Activated T-cell treated with anti-CD3 and anti-CD28 coated beads, Interleukin-2, amount 50 U/mL, for 1 hour (primary cell): ENCODE measurements at places on chromosomes 11 and 22.
A peak's percentile ranks its signal among the peaks of the same experiment; 100 is the strongest.

DNA sequence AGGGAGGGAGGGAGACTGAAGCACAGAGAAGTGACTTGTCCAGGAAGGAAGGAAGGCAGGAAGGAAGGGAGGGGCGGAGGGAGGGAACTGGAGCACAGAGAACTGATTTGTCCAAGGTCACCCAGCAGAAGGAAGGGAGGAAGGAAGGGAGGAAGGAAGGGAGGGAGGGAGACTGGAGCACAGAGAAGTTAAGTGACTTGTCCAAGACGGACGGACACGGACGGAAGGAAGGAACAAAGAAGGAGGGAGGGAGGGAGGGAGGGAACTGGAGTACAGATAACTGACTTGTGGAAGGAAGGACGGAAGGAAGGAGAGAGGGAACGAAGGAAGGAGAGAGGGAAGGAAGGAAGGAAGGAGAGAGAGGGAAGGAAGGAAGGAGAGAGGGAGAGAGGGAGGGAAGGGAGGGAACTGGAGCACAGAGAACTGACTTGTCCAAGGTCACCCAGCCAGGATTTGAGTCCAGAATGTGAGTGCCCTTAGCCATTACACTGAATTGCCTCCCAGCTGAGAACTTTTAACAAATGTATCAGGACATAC lies 1.5 kb downstream of the SLC35F2 start:
- no peak for DNase-seq

DNA sequence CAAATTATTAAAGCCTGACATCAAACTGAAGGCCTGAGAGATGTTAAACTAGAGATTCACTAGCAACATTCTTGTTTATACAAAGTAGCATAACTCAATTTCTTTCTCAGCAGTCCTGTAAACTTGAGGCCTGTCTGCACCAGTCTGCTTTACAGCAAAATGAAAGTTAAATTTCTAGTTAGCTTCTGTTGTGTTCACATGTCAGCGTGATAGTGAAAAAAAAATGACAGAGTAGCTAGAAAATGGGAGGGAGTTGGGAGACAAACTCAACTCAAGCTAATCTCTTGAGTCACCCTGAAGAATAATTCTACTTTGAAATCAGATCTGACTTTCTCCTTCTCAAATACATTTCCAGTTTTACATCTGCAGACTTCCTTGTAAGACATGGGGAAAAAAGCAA lies 6.5 kb downstream of the RBFOX2 start:
- DNase-seq = no peak

- DNase-seq = no peak
Measured at GRCh38 chr22:27492566-27493201, 308.9 kb downstream of the MN1 start.

DNA sequence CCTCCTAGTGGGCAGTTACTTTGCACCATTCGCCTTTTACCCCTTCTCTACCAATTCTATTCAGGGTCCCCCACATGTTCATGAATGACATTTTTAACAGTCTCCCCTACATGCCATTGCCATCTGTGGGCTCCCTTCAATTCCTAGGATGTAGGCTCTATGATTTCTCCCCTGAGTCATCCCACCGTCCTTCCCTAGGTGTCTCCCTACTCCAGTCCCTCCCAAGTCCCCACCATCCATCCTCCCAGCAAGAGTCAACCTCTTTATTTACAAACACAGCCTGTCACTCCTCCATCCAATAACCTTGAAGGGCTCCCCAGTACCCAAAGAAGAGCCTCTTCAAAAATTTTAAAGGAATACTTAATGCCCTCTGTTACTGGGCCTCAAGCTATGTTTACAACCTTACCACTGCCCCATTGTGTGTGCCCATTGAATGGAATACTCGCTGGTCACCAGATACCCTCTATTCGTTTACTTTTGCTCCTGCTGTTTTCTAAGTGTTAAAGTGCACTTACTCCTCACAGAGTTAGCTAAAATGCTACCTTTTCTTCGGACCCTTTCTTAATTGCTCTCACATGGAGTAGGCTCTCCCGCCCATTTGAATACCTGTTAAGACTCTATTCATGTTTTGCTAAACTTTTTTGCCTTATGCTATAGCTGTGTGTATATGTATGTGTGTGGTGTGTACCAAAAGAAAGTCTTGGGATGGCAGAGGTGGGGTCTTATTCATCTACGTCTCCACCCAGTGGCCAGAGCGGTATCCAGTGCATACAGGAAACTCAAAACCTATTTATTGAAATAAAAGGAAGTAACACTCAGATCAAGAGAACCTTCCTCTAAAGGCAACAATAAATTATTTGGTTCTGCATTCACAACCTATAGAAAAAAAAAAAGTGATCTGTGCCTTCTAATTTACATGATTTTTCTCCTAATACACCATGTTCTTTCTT lies 235.8 kb upstream of the CCDC90B start:
- DNase-seq = no peak

GRCh38 chr11:116798368-116798767 lies 6.7 kb upstream of the APOA5 start:
- DNase-seq = no peak

GRCh38 chr11:79600711-79601110 lies 159.9 kb upstream of the TENM4 start:
- DNase-seq = no peak

DNA sequence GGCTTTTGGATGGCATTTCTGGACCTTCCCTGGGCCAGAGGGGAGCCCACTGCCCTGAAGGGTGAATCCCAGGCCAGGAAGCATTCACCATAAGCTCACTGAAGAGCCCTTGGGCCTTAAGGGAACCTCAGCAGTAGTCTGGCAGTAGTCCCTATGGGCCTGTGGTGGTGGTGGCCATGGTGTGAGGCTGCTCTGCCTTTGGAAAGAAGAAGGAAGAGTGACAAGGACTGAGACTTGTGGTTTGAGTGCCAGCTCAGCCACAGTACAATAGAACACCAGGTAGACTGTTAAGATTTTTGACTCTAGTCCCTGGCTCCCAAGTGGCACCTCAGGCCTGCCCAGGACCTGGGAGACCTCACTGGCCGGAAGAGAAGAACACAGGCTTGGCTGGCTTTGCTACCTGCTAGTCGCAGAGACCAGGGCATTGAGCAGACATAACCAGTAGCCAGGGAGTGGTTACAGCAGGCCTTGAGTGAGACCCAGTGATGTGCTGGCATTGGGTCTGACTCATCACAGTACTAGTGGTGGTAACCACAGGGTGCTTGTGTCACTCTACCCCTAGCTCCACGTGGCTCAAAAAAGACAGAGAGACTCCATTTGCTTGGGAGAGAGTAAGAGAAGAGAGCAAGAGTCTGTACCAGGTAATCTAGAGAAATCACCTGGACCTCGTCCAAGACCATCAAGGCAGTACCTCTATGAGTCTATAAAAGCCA lies 259.8 kb upstream of the BLID start:
- DNase-seq = no peak

DNA sequence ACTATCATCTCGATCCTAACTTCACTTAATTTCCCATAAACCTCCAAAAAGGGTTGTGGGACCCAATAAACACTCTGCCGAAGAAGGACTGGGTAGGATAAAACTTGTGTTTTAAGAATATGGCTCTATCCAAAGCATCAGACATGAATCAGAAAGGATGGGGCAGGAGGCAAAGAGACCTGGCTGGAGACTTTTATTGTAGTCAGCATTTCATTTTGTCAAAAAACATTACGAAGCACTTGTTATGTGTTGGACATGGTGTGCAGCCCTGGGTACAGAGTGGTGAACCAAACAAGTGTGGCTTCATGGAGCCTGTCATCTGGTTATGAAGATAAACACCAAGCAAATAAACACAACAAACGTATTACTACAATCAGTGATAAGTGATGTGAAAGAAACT lies 17.3 kb downstream of the IL10RA start:
- no peak for DNase-seq

- no peak for DNase-seq
Measured at GRCh38 chr11:13939961-13940906, 22.3 kb upstream of the SPON1 start.

- DNase-seq = no peak
Measured at GRCh38 chr11:61691380-61692156, 11.4 kb downstream of the DAGLA start.

GRCh38 chr22:17945888-17946648 lies 78.3 kb downstream of the MICAL3 start:
- no peak for DNase-seq

- DNase-seq = no peak
Measured at GRCh38 chr11:119566319-119566718, 143.3 kb upstream of the THY1 start.

DNA sequence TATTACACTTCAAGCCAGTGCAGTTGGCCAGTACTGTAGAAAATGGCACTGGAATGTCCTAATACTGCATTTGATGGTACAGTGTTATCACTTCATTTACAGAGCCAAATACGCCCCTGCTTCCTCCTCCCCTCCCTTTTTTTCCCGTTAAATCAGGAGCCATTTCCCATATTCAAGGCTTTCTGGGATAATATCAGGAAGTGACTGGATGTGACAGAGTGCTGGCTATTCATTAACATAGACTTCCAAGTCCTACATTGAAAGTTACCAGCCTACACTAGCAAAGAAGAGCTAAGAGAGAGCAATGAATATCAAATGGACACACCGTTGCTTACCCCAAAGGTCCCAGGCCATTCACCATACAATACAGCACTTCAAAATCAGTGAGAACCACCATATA lies 32.1 kb upstream of the ABCC8 start:
- no peak for DNase-seq

- no peak for DNase-seq
Measured at GRCh38 chr11:95485115-95485900, 254.3 kb upstream of the SESN3 start.

DNA sequence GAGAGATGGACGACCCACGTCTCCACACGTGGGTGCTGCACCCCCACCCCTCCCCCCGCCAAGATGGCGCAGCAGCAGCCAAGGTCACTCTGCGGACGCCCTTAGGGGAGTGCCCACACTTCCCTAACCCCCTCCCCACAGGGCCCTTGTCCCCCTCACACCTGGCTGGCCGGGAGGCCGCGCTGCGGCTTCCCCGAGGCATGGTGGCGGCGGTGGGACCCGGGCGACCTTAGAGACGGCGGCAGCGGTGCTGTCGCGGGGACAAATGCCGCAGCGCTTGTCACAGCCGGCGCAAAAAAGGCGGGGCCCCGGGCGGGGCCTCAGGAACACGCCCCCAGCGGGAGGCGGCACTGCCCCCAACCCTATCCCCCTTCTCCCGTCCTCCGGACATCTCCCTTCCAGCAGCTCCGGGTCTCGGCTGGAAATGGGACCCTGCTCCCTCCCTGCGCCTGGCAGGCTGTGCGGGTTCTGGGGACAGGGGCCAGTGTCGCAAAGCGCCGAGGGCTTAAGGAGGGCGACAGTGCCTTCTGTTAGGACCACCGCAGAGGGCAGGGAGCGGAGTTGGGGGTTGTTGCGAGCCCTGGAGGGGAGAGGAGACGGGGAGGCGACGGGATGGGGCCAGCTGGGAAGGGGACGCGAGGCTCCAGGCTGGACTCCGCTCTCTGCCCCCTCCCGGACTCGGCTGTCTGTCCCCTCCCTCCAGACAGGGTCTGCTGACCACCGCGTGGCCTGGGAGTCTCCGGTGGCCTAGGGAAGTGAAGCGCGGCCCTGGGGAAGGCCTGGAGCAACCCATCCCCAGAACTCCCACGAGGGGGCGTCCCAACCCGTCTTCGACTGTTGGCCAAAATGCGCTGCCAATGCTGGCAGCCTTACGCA lies at the start of gene CHCHD10:
TSS of gene CHCHD10 (minus strand) at position 300 of the 876 bp plus-strand sequence. CDS start at position 202, 98 bp downstream.
- peak; percentile 82 for DNase-seq

DNA sequence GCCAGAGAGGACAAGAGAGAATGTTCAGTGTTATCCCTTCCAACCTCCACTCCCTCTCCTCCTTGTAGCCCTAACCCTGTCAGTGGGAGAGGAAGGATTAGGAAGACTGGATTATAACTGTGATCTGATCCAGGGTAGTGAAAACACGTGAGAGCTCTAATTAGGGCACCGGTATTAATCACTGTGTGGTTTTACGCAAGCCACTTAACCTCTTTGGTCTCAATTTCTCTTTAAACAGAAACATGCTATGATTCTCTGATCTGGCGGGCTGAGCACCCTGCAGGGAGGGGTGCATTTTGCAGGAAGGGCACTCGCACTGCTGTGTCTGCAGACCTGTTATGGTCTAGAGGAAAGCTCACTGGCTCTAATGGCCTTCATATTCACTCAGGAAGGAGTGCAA lies 11.5 kb downstream of the RPL27A start:
- no peak for DNase-seq

DNA sequence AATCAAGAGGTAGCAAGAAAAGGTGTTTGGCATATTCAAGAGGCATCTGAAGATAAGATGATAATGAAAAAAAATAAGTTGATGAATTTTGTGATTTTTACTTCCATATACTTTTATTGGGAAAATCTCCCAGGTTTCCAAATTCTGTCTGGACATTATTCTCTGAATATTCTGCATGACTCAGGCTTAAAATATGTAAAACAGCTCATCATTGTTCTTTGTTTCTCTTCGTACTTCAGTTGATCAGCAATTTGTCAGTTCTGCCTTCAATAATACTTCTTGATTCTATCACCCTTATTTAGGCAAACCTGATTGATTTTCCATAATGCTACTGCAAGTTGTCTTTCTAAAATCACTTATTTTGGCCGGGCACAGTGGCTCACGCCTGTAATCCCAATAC lies 30.2 kb downstream of the GTF2H1 start:
- no peak for DNase-seq

- peak; percentile 58 for DNase-seq
Measured at GRCh38 chr11:66317322-66317722, 478 bp upstream of the CD248 start.

DNA sequence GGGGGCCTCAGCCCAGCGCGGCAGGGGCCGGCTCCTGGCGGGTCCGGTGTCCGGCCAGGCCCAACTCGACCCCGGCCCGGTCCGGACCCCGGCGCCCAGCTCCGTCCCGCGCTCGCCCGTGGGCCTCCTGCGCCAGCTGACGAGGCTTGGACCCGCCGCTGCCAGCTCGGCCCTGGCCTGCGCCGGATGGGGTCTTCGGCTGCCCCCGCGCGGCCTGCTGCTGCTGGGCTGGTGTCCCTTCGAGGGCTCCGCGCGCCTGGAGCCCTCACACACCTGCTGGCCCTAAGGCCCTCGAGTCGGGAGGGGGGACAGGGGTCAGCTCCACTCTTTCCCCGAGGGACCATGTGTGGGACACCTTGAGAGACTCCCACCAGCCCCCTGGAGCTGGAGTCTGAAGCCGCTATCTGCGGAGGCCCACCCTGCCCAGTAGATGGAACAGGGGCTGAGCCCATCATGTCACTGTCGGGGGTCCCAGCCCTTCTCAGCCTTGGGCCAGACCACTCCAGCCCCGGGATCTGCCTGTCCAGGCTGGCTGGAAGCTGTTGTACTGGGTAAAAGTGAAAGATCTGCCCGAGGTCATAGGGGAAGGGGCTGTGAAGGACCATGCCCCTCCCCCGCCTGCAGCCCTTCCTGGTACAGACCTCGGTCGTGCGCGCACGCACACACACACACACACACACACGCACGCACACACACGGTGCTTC lies 768 bp upstream of the CDKN1C start:
- DNase-seq = no peak

GRCh38 chr22:49269928-49270327 lies 557.7 kb downstream of the BRD1 start:
- DNase-seq = no peak

- no peak for DNase-seq
Measured at GRCh38 chr11:19727246-19727645, 14.6 kb downstream of the NAV2 start.

GRCh38 chr11:6812390-6813005 lies 13.0 kb upstream of the OR6A2 start:
- DNase-seq = peak; percentile 27
